ENCODE measurements at places on chromosomes 2 and 18. TPM values are rescaled to one million over a fixed set of nuclear protein-coding genes. Genes with fewer than 3 reads are reported as not detected.
A peak's percentile ranks its signal among the peaks of the same experiment; 100 is the strongest.

DNA sequence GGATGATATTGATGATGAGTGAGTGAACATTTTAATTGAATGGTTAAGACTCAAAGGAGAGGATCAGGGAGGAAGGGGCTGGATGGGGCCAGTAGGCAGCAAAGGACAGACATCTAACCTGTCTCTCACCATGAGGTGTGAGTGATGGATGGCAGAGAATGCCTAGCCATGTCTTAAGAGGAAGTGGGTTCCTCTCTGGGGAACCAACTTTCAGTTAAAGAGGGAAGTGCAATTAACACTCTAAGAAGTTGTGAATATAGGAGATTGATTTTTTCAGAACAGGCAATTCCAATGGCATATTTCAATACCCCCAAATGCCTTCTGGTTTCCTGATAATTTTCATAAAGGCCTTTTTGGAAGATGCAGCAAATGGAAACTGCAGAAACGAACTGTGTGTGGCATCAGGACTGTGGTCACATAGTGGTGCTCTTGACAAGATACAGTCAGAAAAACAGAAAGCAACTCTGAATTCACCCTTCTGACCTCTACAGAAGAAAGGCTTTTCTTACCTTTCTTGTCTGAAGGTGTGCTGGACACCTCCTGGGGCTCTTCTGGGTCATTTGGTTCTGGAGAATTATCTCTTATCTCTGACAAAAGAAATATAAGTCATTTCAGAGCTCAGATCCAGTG is 10.2 kb downstream of the SP110 start:
- DNase-seq = no peak

The GIGYF2 gene
- 106 TPM for total RNA-seq

DNA sequence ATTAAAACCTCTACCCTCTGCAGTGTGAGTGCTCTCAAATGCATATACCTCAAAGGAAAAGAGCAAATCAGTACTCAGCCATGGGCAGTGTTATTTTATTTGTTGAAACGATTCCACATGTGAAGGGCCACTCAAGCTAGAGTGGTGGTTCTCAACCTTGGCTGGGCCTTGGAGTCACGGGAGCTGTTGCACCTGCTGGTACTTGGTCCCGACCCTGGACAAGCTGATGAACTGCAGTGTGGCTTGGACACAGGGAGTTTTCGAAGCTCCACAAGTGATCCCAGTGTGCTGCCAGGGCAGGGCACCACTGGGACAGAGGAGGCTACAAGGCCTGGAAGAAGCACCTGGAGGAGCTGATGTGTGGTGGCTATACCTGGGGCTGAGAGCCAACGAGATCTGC is 19.7 kb downstream of the GNLY start:
- DNase-seq = no peak

DNA sequence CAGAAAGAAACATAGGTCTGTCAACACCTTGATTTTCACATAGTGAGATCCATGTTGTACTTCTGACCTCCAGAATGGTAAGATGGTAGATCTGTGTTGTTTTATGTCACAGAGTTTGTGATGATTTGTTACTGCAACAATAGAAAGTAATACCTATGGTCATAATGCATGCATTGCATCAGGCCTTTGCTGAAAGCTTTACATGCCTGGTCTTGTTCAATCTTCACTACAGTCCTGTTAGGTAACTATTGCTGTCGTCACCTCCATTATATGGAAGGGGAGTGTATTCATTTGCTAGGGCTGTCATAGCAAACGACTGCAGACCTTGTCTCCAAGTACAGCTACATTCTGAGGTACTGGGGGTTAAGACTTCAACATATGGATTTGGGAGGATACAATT is 243.5 kb downstream of the ANAPC1 start:
- no peak for DNase-seq

The APOB gene
- 0.35 TPM for total RNA-seq

- no peak for DNase-seq
Observed at GRCh38 chr2:169778446-169778845, 20.2 kb upstream of the SSB start.

- DNase-seq = no peak
Observed at GRCh38 chr18:8997634-8998033, 104.9 kb upstream of the NDUFV2 start.

The ALK gene
- 5.0 TPM for total RNA-seq

DNA sequence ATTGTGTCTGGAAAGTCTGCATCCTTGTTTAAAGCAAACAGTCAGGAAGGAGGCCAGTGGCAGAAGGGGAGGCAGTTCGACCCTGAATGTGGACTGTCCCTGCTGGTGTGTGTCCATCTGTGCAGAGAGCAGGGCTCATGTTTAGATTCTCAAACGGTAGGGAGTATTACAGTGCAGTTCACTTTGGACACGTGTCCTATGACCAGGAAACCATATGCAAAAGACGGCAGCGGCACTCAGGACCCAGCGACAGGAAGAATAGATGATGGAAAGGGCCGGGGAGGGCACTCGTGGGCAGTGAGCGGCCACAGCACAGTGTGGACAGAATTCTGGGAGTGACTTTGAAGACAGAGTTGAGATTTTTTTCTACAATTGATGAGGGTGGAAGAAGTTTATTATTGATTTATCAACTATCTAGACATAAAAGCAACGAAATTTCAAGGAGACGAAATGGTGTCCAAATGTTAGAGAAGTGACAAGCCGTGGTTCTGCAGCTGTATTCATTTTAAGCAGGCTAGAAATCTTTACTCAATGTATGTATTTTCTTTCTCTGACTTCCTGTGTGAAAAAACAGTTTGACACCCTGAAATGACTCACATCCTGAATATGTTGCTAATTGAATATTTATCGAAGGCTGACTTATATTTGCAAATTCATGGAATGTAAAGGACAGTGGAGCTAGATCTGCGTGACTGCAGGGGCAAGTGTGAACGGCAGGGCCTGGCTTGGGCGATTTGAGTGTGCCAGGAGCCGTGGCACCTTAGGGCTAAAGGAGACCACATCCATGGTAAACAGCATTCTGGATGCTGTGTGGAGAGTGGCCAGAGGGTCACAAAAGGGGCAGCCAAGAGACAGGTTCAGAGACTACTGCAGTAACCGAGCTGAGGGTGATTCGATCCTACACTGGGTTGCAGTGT is 214.2 kb downstream of the PTGR3 start:
- DNase-seq = no peak

The HAAO gene
- 1.6 TPM for total RNA-seq

GRCh38 chr2:160310118-160310828 is 110.2 kb upstream of the ITGB6 start:
- no peak for DNase-seq

DNA sequence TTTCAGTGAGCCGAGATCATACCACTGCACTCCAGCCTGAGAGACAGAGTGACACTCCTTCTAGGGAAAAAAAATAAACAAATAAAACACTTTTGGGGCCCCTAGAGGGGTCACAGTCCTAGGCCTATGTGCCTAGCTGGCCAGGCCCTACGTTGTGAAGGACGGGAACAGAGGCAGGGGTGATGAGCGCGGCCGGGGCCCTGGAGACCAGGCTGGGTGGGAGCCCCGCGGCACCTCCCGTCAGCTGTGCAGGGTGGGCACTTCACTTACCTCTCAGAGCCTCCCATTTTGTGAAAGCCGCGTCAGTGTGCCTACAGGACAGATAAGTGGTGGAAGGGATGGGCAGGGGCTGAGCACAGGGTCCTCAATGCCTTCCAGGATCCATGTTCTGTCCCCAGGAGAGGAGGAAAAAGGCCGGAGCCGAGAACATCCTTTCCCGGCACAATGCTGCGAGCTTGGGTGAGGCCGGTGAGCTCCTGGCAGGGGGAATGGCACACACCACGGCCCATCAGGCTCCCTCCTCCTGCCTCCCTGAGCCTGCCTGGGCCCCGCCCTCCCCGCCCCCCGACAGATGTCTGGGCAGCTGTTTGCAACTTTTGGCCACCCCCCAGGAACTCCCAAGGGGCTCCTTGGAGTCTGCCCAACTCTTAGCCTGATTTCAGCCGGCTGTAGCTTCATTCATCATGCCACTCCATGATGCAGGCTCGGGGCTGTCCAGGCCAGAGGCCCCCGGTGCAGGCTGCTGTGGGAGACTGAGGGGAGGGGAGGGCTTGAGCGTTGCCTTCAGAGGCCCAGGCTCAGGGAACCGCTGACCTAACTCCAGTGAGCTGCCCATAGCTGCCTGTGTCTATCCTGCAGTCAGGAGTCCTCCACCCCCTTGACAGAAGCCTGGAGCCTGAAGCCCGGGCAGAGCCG is 196.5 kb downstream of the TFCP2L1 start:
- no peak for DNase-seq

DNA sequence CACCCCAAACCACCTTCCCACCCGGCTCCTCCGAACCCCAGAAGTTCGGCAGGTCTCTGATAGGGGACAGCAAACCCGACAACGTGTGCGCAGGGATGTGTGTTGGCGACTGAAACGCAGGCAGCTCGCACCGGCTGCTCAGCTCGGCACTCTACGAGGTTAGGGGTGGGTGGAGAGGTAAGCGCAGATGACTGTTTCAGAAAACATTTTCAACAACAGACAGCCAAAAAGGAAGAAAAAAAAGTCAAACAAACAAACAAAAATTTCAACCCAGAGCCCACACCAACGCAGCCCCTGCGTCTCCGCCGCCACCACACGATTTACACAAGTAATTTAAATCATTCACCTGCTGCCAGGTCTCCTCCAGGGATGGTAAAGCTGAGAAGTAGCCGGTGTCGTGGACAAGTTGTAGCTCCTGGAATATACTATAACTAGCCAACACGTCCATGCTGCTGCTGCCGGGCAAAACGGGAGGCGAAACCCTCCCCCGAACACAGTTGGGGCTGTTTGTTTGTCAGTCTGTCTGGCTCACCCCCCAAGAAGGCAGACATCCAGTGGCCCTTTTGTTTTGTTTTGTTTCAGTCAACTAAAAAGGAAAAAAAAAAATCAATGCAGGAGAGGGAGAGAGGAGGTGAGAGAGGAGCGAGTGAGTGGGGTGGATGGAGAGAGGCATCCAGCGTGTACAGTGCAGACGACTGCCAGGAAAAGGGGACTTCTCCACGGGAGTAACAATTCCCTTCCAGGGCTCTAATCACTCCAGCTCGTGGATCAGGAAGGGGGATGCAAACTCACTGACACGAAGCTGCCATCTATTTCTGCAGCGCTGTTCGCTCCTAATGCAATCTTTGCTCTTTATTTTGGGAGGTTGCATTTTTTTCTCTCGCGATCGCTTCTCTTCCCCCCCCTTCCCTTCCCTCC is at the start of gene KLF7:
Gene KLF7, minus strand, starts transcription at position 828 of the 918 bp plus-strand sequence. Its CDS starts 380 bp downstream, at position 448.
- peak; percentile 55 for DNase-seq

The SERPINB13 gene
- total RNA-seq = not detected

GRCh38 chr2:10321622-10322021 is 18.9 kb downstream of the HPCAL1 start:
- DNase-seq = no peak

The LGALSL gene
- 15.1 TPM for total RNA-seq

The DHRS9 gene
- total RNA-seq = 1.0 TPM

The OTOS gene
- total RNA-seq = 7.8 TPM

GRCh38 chr18:39564716-39565115 is 1999.1 kb upstream of the CELF4 start:
- DNase-seq = no peak
